GDM1 (cell line): ENCODE measurements at places on chromosomes 12 and 14.

DNA sequence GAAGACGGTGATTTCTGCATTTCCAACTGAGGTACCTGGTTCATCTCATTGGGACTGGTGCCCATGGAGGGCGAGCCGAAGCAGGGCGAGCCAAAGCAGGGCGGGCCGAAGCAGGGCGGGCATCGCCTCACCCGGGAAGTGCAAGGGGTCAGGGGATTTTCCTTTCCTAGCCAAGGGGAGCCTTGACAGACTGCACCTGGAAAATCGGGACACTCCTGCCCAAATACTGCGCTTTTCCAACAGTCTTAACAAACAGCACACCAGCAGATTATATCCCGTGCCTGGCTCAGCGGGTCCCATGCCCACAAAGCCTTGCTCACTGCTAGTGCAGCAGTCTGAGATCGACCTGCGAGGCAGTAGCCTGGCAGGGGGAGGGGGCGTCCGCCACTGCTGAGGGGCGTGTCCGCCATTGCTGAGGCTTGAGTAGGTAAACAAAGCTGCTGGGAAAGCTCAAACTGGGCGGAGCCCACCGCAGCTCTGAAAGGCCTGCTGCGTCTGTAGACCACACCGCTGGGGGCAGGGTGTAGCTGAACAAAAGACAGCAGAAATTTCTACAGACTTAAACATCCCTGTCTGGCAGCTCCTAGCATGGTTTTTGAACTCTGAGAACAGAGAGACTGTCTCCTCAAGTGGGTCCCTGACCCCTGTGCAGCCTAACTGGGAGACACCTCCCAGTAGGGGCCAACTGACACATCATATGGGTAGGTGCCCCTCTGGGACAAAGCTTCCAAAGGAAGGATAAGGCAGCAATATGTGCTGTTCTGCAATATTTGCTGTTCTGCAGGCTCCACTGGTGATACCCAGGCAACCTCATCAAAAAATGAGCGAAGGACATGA, 77.2 kb downstream of the BAZ1A start:
- no peak for DNase-seq

DNA sequence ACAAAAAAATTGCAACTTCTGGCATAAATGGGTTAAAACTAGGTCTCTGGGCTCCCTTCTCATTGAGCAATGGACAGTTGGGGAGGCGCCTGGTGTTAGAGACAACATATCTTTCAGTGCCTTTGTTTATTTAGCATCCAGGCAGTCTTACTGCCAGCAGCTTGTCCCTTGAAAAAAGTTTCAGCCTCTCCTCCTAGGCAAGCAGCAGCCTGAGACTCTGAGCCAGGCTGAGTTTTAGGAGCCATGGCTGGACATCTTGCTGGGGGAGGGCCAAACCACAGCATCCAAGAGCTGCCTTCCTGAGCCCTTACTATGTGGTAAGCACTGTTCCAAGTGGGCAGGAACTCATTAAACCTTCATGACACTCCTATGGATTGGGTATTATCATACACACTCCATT, 10.1 kb upstream of the JDP2 start:
- DNase-seq, result peak; percentile 50

DNA sequence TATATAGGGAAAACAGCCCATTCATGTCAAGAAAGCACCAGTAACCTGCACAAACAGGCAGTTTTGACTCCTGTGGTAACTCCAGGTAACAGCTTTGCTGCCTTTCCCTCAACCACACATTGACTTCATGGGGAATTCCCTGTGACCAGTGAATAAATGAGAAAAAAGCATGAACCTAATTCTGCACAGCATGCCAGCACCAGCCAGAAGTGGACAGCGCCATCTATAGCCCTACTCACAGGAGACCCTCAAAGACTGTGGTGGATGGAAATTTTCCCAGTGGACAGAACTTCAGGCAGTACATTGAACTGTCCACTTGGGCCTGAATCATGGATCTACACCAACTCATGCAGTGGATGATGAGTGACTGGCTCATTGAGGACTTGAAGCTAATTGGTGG, 152.1 kb downstream of the SLC8A3 start:
- DNase-seq, result no peak

- no peak for DNase-seq
Observed at GRCh38 chr12:2273288-2273687, 220.5 kb downstream of the CACNA1C start.

GRCh38 chr12:54404061-54405004, 14.7 kb downstream of the ITGA5 start:
- DNase-seq, result peak; percentile 28

GRCh38 chr12:132282031-132282949, 47.1 kb downstream of the GALNT9 start:
- no peak for DNase-seq

GRCh38 chr12:78886719-78887407, 22.3 kb downstream of the SYT1 start:
- no peak for DNase-seq

GRCh38 chr12:44947163-44947562, 71.0 kb upstream of the NELL2 start:
- DNase-seq, result no peak

DNA sequence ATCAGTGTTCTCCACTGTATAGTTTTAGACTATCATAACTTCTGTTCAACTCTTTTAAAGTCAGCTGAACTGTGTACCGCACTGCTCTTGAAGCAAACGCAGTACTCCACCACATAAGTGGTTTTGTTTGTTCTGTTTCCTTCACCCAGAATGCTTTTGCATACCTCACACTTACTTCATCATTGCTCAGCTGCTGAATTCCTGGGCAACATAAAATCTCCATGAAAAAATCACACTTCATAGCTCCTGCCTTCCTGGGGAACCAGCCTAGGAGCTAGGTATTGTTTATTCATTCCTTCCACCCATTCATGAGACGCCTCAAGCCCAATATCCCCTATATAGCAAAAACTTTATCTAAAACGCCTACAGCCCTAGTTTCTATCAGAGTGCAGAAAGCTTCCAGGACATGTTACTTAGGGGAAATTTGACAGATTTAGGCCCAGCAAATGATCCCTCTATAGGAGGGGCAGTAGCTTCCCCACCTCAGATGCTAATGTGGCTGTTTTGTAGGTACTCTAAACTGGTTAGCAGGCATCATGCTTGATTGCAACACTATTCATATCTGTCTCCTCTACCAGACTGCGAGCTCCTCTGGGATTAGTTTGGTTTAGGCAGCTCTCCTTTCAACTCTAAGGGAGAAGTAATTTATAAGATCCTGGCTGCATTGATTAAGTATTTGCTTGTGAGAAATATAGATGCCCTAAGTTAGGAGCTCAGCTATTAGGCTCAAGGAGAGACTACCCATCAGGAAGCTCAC, 44.5 kb downstream of the LRRC9 start:
- DNase-seq, result no peak

GRCh38 chr14:52078721-52079120, 9.9 kb upstream of the NID2 start:
- DNase-seq, result no peak

DNA sequence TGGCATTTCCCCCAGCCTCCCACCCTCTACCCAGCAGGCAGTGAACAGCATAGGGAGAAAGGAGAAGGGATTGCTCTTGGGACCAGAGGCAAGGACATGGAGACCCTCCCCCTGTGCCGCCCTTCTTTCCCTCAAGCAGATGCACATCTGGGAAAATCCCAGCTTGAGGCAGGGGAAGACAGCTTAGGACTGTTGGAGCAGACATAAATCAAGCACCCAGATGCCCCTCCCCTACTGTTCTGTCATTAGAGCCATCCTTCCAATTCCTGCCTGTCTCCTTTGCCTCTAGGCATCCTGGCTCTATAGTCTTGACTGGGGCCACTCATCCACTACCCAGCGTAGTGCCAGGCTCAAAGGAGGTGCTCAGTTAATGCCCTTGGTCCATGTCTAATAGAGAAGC, 7.5 kb upstream of the CISTR start:
- no peak for DNase-seq

DNA sequence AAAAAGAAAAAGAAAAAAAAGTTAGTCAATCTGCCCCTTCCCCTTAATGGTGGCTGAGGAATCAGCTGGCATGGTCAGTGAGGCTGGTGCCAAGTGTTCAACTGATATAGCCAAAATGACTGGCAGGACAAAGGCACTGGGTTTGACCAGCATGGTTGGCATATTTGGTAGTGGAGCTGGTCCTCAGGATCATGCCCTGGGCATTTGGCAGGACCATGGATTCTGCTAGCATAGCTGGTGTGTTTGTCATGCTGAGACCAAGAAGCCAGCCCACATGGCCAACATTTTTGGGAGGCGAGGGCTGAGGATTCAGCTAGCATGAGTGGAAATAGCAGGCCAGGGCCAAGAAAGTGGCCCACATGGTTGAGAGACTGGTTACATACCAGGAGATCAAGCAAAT, 136.5 kb downstream of the FBXL14 start:
- DNase-seq, result no peak
